ENCODE measurements at places on chromosomes 3 and 15.

- no peak for DNase-seq
These were observed 26.2 kb downstream of the FANCD2OS start for GRCh38 chr3:10081871-10082270.

GRCh38 chr3:177361081-177361938 is 164.0 kb upstream of the TBL1XR1 start:
- no peak for DNase-seq

DNA sequence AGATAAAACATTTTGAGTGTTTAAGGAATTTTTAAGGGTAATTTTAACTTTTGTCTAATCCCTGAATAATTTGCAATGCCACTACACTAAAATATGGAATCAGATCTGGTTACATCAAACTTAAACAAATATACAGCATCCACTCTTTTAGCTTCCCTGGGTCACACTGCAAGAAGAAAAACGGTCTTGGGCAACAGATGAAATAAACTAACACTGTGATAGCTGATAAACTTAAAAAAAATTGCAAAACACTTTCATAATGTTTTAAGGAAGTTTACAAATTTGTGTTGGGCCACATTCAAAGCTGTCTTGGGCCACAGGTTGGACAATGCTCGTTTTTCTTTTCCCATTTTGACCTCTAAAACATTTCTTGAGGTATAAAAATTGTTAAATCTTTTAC is 34.3 kb downstream of the CCDC66 start:
- no peak for DNase-seq

DNA sequence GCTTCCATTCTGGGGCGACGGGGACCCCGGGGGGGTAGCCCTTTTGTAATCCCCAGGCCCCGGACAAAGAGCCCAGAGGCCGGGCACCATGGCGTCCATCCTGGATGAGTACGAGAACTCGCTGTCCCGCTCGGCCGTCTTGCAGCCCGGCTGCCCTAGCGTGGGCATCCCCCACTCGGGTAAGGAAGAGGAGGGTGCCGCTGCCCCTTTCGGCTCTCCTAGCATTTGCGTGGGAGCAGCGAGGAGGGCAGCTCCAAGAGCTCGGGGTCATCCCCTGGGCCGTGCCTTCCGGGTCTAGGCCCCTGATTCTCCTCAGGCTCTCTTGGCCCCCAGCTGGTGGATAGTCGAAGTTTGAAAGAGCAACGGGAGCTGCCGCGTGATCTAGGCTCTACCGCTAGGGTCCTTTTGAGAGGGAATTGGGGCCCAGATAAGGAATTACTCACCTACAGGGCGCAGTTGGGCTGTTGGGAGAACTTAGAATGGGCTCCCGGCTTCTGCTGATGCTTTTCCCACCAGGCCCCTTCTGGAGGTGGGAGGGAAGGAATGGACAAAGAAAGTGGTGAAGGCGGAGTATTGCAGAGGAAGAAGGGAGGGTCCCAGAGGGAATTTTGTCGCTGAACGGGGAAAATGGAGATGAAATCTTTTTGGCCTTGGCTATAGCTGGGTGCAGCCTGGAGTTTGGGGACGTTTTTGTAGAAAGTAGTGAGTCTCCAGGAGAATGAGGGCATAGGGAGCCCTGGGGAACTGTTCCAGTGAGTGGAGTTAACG is 615 bp downstream of the VPS18 start:
- DNase-seq, result no peak

GRCh38 chr3:120103276-120103675 is 9.0 kb upstream of the GSK3B start:
- DNase-seq, result no peak

- DNase-seq, result no peak
These were observed 33.4 kb downstream of the LEKR1 start for GRCh38 chr3:156859578-156859977.

- no peak for DNase-seq
These were observed 44.9 kb upstream of the PARP14 start for GRCh38 chr3:122635789-122636188.

DNA sequence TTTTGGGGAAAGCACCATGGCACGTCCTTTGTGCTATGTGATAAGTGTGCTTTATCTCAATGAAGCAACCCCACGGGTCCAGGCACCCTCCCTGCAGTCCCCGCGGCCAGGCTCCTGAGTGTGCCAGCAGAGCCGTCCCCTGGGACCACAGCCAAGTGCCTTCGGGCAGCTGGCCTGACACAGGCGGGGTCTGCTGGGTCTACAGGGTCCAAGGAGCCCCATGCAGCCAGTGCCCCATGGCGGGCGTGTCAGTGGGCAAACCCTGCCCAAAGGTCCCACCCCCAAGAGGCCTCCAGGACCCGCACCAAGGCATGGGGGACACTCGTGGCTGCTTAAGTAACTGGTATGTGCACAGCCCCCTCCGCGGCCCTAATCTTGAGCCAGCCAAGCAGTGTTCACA is 35.3 kb downstream of the KLHL25 start:
- no peak for DNase-seq

GRCh38 chr15:57253500-57253899 is 122.8 kb upstream of the CGNL1 start:
- DNase-seq, result no peak

DNA sequence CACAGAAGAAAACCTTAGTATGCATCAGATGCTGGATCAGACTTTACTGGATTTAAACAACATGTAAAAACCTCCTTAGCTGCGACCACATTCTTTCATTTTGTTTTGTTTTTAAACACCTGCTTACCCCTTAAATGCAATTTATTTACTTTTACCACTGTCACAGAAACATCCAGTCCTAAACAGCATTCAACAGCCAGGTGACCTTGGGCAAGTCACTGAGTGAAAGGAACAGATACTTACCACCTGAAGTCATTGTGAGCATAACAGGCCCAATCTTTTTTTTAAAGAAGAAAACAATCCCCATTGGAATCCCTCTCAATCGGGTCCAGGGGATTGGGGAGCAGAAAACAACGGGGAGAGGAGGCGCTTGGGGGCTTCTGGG is 390 bp downstream of the STARD5 start:
- no peak for DNase-seq

DNA sequence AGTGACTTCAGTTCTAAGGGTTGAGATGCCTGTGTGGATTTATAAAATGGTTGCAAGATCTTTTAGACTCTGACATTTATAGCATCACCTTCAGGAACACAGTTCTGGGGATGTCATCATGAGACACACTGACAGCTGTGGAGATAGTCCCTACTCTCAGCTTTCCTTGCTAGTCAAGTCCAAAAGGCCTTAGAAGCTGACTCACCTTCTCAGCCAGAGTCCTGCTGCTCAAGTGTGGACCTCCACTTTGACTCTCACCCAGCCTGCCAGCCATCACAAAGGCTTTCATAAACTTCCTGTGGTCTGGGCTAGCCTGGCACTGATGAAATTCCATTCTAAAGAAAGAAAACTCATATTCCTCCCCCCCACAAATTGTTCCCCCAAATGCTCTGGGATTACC is 44.8 kb downstream of the TMEM39A start:
- no peak for DNase-seq
